Neural progenitor cell (in vitro differentiated cells): ENCODE measurements at places on chromosomes 3 and 15.
A peak's percentile ranks its signal among the peaks of the same experiment; 100 is the strongest.

DNA sequence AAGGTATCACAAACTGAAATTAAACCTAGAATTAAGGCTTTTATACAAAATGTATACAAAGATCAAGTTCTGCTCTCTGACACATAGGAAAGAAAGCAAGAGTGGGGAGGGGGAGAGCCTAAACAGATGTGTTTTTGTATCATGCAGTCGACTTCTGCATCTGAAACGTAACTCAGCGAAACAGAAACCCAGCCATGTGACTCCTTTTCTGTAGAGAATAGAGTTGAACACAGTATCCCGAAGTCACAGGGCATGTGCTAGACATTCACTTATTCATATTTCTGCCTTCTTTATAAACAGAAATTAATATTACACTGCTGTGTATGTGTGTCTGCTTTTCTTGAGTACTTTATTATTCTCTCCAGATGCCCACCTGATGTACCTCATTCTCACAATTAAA, 121.0 kb downstream of the PDZRN3 start:
- DNase-seq, result no peak

- peak; percentile 11 for DNase-seq
Observed at GRCh38 chr3:118960876-118961450, 73.7 kb downstream of the IGSF11 start.

- DNase-seq, result peak; percentile 74
Observed at GRCh38 chr15:75720787-75721479, 8.3 kb upstream of the CSPG4 start.

DNA sequence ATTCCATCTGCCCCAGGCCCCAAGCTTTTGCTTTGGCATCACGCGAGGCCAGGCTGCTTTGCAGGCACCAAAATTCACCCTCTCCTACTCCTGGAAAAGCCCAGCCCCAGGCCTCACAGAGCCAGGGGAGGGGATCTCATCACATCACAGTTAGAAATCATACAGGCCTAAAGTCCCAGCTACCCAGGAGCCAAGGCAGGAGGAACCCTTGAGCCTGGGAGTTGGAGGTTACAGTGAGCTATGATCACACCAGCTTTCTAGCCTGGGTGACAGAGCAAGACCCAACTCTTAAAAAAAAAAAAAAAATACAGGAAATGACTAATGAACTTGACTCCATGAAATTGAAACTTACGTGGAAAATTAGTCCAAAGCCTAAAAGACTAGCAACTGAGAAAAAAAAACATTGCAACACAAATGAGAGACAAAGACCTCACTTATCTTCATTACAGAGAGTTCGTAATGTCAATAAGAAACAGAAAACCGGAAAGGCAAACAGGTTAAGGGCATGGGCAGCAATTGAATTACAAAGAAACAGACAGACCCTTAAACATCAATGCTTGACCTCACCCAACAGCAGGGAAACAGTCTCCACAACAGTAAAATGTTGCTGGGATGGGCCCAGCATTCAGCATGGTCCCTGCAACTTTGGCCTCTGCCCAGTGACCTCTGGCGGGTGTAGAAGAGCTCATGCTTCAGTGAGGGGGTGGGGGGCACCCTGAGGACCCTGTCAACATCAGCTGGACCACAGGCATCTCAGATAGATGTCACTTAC, 151.5 kb downstream of the LRRK1 start:
- no peak for DNase-seq

GRCh38 chr3:36663666-36664291, 100.6 kb downstream of the DCLK3 start:
- DNase-seq, result no peak

GRCh38 chr3:80688814-80689213, 921.0 kb upstream of the ROBO1 start:
- peak; percentile 14 for DNase-seq

DNA sequence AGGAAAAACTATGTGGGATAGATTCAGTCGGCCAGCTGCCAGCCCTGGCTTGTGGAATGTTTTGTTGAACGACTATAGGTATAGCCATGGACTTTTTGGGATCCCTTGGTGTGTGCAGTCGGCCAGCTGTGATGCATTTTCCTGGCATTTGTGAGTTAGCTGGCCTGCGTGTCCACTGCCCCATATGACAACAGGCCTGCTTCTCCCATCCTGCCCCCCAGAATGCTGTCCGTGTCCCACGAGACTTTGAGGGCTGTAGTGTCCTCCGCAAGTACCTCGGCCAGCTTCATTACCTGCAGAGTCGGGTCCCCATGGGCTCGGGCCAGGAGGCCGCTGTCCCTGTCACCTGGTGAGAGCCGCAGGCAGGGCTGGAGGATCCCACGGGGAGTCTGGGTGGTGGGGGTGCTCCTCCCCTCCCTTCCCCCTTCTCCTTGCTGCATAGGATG, 23.6 kb downstream of the PTPN23 start:
- DNase-seq, result no peak

DNA sequence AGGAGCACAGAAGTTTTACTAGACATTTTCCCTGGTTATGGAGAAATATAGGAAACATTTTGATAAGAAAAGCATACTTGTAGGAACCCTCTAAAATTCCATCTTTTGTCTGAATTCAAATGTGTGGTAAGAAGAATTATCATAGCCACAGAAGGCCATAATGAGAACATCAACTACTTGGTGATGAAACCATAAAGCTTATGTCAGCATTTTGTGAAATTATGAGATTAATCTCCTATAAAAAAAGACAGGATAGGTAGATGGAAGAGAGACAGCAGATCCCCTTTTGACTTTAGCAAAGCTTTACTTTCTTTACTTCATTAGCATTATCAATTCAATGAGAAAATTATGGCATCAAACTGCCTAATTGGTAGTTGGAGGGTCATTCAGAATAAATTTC, 697.0 kb downstream of the IGSF11 start:
- no peak for DNase-seq

DNA sequence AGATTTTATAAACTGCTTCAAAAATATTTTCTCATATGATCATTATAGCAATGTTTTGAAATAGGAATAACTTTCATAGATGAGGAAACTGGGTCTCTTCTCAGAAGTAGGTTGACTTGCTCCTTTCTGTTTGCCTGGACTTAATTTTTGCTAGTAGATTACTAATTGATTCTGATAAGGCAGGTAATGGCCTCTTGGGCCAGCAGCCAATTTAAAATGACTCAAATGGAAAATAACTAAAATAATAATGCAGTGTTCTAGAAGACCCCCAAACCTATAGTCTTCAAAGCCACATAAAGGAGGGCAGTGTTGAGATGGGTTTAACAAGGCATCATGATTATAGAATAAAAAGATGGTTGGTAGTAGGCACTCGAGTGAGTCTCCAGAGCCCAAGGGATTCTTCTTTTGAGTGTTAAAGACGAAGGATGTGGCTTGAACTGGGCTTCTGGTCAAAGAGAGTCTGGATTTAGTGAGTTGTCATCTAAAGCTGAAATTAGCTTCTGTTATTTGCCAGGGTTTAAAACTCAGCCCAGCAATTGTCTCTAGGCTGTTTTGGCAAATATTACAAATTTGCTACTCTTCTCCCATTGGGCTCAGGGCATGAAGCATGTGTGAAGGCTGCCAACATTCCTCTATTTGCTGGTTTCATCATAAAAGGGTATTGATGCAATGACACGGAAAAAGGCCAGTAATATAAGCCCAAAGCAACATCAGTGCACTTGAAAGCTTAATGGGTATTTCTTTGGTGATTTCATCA, 297.1 kb upstream of the MEIS2 start:
- no peak for DNase-seq
